AG04450 (cell line): ENCODE measurements at places on chromosomes 12 and 14.

DNA sequence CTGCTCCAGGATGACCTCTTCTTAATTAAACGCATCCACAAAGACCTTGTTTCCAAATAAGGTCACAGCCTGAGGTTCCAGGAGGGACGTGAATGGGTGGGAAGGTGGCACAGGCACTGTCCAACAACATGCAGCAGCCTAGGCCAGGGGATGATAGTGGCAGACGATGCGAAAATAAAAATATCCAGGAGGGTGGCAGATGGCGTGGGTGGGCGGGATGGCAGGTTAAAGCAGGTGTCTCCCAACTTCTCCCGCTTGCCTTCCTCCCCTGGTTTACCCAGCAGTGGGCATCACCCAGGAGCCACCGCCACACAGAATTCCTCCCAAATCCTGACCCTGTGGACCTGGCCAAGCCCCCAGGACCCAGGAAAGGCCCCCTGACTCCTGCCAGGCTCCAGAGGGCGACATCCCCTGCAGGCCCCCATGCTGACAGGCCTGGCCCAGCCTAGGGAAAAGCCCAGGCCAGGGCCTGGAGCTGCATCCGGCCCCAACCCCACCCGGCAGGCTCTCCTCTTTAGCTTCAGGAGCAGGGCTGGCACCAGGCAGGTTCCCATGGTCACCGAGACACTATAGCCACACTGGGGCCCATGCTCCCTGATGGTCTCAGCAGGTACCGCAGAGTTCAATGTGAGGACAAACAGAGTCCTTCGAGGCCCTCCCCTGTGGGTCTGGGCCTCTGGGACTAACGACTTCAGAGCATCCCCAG is 9.7 kb downstream of the NCOR2 start:
- no peak for DNase-seq

- DNase-seq: no peak
These were observed 1.7 kb upstream of the SYNE3 start for GRCh38 chr14:95518045-95518751.

GRCh38 chr14:92945959-92946846 is 23.3 kb downstream of the CHGA start:
- no peak for DNase-seq

DNA sequence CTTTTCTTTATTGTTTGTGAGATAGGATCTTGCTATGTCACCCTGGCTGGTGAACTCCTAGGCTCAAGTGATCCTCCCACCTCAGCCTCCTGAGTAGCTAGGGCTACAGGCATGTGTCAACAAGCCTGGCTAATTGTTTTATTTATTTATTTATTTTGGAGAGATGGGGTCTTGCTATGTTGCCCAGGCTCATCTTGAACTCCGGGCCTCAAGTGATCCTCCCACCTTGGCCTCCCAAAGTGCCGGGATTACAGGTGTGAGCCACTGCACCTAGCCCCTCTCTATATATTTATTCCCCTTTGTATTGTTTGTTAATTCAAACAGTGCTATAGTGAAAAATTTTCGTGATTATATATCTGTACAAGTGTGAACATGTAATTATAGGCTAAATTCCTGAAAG is 123.3 kb downstream of the DAAM1 start:
- DNase-seq: no peak

GRCh38 chr12:1457901-1458300 is 136.5 kb downstream of the FBXL14 start:
- peak; percentile 55 for DNase-seq

GRCh38 chr12:118061873-118062843 is 1.2 kb upstream of the WSB2 start:
- no peak for DNase-seq

- DNase-seq: no peak
These were observed 283.5 kb downstream of the GLT1D1 start for GRCh38 chr12:129136694-129137325.

- no peak for DNase-seq
These were observed 28.1 kb downstream of the SINHCAF start for GRCh38 chr12:31297572-31298514.

GRCh38 chr14:70350078-70350477 is 9.4 kb downstream of the COX16 start:
- no peak for DNase-seq

DNA sequence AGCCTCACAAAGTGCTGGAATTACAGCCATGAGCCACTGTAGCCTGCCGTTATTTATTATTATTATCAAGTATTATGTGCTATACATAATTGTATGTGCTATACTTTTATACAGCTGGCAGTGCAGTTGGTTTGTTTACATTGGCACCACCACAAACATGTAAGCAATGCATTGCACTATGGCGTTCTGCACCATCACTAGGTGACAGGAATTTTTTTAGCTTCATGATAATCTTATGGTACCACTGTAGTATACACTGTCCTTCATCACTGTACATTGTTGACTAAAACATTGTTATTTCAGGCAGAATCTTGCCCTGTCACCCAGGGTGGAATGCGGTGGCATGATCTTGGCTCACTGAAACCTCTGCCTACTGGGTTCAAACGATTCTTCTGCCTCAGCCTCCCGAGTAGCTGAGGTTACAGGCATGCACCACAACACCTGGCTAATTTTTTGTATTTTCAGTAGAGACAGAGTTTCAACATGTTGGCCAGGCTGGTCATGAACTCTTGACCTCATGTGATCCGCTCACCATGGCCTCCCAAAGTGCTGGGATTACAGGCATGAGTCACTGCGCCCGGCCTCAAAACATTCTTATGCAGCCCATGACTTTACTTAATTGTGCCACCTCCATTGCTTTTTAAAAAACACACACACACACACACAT is 17.1 kb downstream of the MRPL42 start:
- peak; percentile 7 for DNase-seq

GRCh38 chr12:41683023-41683422 is 461.7 kb downstream of the GXYLT1 start:
- DNase-seq: no peak

GRCh38 chr12:115891556-115892164 is 385.8 kb downstream of the MED13L start:
- no peak for DNase-seq

- no peak for DNase-seq
These were observed 823 bp downstream of the ATG2B start for GRCh38 chr14:96362071-96362964.

DNA sequence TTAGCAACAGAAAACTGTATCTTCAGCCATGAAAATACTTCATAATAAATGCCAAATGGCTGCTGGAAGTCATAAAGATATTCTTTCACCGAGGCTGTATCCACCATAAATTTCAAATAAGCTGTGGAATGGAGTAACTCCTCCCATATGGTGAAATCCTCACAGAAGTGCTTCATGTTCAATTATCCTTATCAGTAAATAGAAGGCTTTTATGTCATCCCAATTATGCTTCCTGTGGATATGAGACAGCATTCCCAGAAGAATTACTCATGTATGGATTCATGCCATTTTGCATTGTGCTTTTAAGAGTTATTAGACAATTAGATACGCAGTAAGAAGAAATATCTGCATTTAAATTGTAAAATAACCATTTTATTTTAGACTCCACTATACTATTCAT is 99.0 kb downstream of the RTN1 start:
- no peak for DNase-seq

- no peak for DNase-seq
These were observed 1.0 kb downstream of the WBP11 start for GRCh38 chr12:14802247-14802646.

GRCh38 chr14:54221971-54222370 is 174.8 kb upstream of the CDKN3 start:
- DNase-seq: no peak

GRCh38 chr12:46472144-46472705 is 99.7 kb upstream of the SLC38A2 start:
- no peak for DNase-seq

DNA sequence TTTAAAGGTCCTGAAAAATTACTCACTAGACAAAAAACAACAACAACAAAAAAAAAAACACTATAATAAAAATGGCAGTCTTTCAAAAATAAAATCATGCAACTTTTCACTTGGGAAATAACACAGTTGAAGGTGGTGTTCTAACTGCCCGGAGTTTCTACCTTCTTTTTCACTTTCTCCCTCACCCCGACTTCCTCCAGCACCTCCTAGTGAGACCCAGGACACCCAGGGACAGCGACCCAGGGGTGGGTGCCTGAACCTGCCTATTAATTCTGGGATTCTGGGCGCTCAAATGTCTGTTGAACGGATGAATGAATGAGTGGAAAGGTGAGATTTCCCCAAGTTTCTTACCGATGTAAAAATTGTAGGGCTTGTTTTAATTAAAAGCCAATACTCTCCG is 2.0 kb upstream of the FZD10 start:
- DNase-seq: no peak

GRCh38 chr12:14850929-14851663 is 7.8 kb upstream of the ART4 start:
- no peak for DNase-seq

DNA sequence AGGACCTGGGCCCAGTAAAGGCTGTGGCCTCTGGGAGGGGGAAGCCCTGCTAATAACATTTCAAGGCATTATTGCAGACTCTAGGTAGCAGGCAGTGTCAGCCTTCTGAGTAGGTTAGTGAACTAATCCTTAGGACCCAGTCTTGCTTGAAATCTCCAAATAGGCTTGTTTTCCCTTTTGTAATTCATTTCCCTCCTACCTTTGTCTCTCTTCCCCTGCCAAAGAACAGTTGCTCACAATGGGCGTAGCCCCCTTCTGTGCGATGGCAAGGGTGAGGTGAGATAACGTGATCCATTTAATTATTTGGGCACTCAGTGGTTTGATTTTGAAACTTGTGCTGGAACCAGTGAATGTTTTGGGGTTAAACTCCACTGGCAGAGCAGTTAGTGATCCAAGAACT is 10.9 kb downstream of the PELI2 start:
- DNase-seq: no peak

GRCh38 chr12:119630223-119630780 is 36.7 kb downstream of the TMEM233 start:
- no peak for DNase-seq

DNA sequence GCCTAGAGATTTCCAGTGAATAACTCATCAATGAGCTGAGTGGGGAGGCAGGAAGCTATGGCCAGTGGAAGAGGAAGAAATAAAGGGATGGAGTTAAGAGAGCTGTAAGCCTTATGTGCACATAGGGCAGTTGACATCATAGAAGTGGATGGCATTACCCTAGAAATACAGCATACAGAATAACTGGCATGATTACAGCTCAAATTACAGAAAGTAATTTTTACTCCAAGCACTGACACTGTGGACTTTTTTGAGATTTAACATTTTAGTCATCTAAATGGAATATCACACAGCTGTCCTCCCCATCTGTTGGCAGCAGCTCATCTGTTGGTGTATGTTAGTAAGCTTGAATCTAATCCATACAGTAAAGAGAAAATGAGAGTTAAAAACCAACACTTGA is 5.4 kb upstream of the IPO8 start:
- no peak for DNase-seq

GRCh38 chr14:102192840-102193502 is 53.3 kb downstream of the WDR20 start:
- no peak for DNase-seq

DNA sequence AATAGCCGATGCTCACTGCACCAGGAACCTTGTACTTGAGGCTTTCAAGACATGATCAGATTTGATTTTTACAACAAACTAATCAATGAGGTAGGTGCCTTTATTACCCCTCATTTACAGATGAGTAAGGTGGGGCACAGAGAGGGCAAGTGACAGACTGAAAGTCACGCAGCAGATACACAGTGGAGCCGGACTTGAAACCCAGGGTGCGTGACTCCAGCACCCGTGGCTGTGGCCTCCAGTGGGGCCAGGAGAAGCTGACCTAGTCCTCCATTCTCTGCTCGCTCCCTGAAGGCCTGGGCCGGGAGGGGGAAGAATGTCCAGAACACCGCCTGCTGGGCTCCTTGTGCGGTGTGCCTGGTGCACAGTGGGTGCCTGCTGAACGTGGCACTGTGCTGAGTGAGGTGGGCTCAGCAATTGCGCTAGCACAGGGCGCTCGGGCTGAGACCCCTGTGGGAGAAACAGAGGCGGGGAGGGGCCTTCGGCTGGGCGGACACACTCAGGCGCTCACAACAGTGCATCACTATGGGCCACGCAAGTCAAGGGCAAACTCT is 125.2 kb downstream of the CALM1 start:
- no peak for DNase-seq

GRCh38 chr14:60789656-60790055 is 55.1 kb downstream of the MNAT1 start:
- no peak for DNase-seq

GRCh38 chr12:48996794-48997718 is 2.1 kb downstream of the DDN start:
- no peak for DNase-seq

GRCh38 chr12:96425321-96425720 is 25.1 kb upstream of the CDK17 start:
- DNase-seq: peak; percentile 80

- DNase-seq: no peak
These were observed 79.9 kb downstream of the NINJ2 start for GRCh38 chr12:583251-583869.

DNA sequence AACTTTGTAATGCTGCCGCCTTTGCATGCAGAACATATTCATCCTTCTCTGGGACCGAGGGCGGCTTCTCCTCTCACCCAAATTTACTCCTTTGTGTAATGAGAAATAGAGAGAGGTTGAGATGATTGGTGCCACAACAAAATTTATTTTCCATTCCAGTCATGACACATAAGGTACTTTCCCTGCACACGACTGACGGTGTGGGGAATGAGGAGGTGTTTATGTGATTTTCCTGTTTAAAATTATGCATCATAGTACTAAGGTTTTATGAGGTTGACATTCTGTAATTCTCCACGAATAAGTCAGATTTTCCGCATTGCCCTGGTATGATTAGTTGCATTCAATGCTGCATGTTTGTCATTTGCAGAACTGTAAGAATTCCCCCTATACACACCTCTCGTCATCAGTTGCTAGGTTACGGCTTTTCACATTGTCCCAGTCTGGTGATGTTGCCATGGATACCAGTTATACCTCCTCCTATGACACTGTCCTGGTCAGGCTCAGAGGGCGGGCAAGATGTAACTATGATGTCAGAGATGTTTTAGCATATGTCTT is 23.1 kb downstream of the BICDL1 start:
- no peak for DNase-seq
